Caco-2 (cell line): ENCODE measurements at places on chromosomes 3 and 15. TPM values are rescaled to one million over a fixed set of nuclear protein-coding genes. Genes with fewer than 3 reads are reported as not detected.
A peak's percentile ranks its signal among the peaks of the same experiment; 100 is the strongest.

GRCh38 chr3:61872077-61872706, 310.8 kb downstream of the PTPRG start:
- H3K4me3 ChIP-seq: no peak overlapping the region
- H3K4me1 ChIP-seq: peaks cover 3% of the 10 kb centered on the region
- DNase-seq: no peak
- H3K27ac ChIP-seq: peak overlapping the region; percentile 59

DNA sequence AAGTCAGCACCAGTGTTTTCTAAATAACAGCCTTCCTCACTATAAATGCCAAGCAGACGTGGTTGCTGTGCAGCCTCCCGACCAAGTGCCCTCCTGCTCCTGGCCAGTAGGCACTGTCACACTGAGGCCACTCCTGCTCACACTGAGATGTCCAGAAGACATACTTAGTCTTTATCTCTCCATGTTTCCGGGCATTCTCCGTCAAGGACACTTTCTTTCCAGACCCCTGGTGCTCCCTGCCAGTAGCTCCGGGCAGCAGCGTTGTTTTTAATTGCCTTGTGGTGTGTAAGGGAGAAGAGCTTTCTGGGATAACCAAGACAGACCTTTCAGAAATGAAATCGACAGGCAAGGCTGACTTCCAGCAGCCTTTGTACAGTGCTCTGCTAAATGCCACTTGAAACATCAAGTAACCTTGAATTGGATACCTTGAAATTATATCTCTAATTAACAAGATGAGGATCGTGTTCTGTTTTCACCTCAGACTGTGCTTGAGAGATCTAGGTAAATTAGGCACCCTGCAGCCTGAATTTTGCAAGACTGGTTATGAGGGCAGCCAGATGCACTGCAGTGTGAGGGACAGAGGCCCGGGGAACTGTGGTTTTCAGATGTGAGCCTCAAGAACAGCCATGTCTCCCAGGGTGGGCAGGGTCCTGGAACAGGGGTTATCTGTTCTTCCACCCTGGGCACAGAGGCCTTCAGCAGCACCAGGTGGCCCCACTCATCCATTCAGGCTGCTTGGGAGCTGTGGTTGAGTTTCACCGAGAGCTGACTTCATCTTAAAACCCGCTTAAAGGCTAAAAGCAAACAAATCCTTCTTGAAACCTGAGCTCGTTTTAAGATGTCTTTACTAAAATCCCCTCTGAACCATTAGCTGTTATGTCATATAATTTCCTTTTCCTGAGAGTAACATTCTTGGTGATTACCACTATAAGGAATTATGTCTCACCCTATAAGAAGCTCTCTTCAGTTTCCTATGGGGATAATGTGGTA, 105.5 kb upstream of the IL12A start:
- H3K4me3 ChIP-seq: no peak overlapping the region
- H3K27me3 ChIP-seq: no peaks in the 10 kb centered on the region
- no peaks in the 10 kb centered on the region for H3K36me3 ChIP-seq
- no peaks in the 10 kb centered on the region for H3K4me1 ChIP-seq
- H3K27ac ChIP-seq: no peak overlapping the region

DNA sequence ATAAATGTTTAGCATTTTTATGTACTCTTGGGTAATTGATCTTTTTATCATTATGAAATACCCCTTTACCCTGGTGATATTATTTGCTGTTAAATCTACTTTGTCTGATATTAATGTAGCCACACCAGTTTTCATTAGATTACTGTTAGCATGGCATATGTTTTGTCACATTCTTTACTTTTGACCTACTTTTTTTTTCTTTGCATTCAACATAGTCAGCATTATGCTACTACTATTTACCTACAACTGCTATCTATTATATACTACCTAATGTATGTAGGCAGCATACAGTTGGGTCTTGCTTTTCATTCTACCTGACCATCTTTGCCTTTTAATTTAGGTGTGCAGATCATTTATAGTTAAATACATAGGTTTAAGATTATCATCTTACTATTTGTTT, 1429.6 kb upstream of the ALCAM start:
- DNase-seq: no peak
- no peaks in the 10 kb centered on the region for H3K27me3 ChIP-seq
- no peaks in the 10 kb centered on the region for H3K4me1 ChIP-seq
- no peaks in the 10 kb centered on the region for H3K36me3 ChIP-seq

DNA sequence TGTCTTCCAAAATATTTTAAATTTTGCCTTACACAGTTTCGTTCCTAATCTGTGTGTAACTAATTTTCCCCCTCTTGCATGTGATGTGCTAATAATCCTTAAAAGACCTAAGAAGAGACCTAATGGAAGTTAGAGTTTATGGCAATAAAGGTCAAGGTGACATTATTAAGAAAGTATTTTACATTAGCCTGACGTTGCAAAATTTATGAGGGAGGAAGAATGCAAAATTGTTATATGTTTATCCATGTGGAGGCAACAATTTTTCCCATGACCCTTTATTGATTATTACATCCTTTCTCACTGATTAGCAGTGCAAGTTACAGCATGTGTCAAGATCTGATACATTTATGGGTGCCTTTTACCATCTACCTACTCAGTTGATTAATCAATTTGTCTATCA, 373.8 kb upstream of the ROBO1 start:
- no peak for DNase-seq
- H3K36me3 ChIP-seq: no peaks in the 10 kb centered on the region
- no peaks in the 10 kb centered on the region for H3K4me1 ChIP-seq
- no peak overlapping the region for H3K4me3 ChIP-seq
- no peak overlapping the region for H3K27ac ChIP-seq

DZIP1L gene
- 1.6 and 2.4 TPM in 2 replicates for total RNA-seq

- no peak for DNase-seq
- no peaks in the 10 kb centered on the region for H3K36me3 ChIP-seq
- no peak overlapping the region for H3K4me3 ChIP-seq
- H3K4me1 ChIP-seq: no peaks in the 10 kb centered on the region
- H3K27ac ChIP-seq: no peak overlapping the region
- no peaks in the 10 kb centered on the region for H3K27me3 ChIP-seq
Observed at GRCh38 chr15:63672775-63673174, 75.6 kb downstream of the FBXL22 start.

ZFAND6 gene
- total RNA-seq: 40.5 and 44.7 TPM in 2 replicates

MGA gene
- total RNA-seq: 59.6 and 60.0 TPM in 2 replicates

GRCh38 chr3:132210476-132211346, 106.5 kb upstream of the ACP3 start:
- DNase-seq: peak; percentile 37
- H3K27ac ChIP-seq: no peak overlapping the region
- H3K27me3 ChIP-seq: no peaks in the 10 kb centered on the region
- H3K4me1 ChIP-seq: no peaks in the 10 kb centered on the region
- no peak overlapping the region for H3K4me3 ChIP-seq

RTP3 gene
- not detected in 2 replicates for total RNA-seq

ZBTB20 gene
- total RNA-seq: 12.8 and 16.5 TPM in 2 replicates

WNT5A gene
- total RNA-seq: 8.8 and 8.9 TPM in 2 replicates

GRCh38 chr15:68651916-68652525, 73.2 kb downstream of the CORO2B start:
- no peak overlapping the region for H3K27ac ChIP-seq
- no peaks in the 10 kb centered on the region for H3K36me3 ChIP-seq
- DNase-seq: no peak

DNA sequence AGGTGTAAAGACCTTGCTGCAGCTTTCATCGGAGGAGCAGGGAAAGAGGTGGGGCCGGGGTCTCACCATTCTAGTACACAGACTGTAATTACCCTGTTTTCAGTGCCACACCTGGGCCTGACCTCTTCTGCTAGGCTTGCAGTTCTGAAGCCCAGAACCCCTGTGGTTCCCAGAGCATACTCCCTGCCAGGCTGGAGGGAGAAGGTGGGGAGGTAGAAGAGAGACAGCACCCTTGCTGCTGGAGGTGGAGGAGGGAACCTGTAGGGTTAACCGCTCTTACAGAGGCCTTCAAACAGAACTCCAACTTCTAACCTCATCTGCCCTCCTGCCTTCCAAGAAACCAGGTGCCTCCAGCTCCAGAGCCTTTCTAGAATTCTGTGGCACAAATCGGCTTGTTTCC, 27.0 kb downstream of the PCOLCE2 start:
- no peaks in the 10 kb centered on the region for H3K36me3 ChIP-seq
- no peak overlapping the region for H3K27ac ChIP-seq
- no peak for DNase-seq
- no peaks in the 10 kb centered on the region for H3K27me3 ChIP-seq
- H3K4me3 ChIP-seq: no peak overlapping the region
- H3K4me1 ChIP-seq: no peaks in the 10 kb centered on the region

DNA sequence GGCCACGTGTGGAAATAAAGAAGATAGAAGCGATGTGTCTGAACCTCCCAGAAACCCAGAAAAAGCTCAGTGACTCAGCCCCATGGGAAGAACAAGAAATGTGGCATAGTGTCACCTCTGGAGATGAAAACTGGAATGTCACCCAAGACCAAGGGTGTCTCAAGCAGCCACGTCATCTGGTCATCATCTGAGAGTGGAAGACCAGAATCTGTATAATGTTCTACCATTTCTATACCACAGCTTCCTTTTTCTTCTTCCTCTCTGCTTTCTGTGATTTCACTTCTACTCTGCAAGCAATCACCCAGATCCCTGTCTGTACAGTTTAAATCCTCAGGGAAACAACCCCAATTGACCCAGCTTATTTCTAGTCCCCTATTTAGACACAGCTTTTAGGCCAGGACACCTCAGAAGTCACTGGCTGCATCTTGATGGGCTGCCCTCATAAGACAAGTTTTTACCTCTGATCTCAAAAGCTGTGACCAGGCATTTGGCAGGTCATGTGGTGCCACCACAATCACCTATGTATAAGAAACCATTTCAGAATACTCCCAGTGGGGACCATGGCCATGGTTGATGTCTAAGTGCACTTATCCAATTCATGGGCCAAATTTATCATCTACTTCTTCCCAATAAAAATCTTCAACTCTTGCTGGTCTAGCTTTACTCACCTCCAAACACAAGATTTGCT, 278.5 kb upstream of the UMPS start:
- H3K27ac ChIP-seq: no peak overlapping the region
- no peaks in the 10 kb centered on the region for H3K4me1 ChIP-seq
- no peaks in the 10 kb centered on the region for H3K36me3 ChIP-seq
- H3K4me3 ChIP-seq: no peak overlapping the region

DNA sequence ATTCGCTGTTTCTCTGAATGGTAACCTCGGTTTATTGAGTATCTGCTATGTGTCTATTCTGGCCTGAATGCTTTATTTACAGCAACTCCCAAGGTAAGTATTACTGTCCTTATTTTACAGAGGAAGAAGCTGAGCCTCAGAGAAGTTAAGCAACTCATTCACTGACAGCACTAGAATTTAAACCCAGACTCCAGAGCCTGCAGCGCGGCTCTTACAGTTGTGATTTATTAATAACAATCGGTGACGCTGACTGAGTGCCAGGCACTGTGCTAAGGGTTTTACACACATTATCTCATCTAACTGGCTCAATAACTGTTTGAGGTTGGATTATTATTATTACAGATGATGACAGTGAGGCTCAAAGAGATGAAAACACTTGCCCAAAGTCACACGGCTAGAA, 19.6 kb downstream of the SRGAP3 start:
- H3K4me3 ChIP-seq: no peak overlapping the region
- H3K36me3 ChIP-seq: no peaks in the 10 kb centered on the region

- H3K27me3 ChIP-seq: no peaks in the 10 kb centered on the region
- no peaks in the 10 kb centered on the region for H3K4me1 ChIP-seq
- H3K36me3 ChIP-seq: no peaks in the 10 kb centered on the region
- no peak for DNase-seq
Observed at GRCh38 chr3:158091531-158091930, 14.7 kb downstream of the SHOX2 start.

- H3K36me3 ChIP-seq: no peaks in the 10 kb centered on the region
- H3K27me3 ChIP-seq: no peaks in the 10 kb centered on the region
- no peak overlapping the region for H3K4me3 ChIP-seq
- H3K4me1 ChIP-seq: peaks cover 27% of the 10 kb centered on the region
- no peak for DNase-seq
- no peak overlapping the region for H3K27ac ChIP-seq
Observed at GRCh38 chr15:66758844-66759243, 56.8 kb downstream of the SMAD6 start.

EXD1 gene
- not detected in 2 replicates for total RNA-seq

DNA sequence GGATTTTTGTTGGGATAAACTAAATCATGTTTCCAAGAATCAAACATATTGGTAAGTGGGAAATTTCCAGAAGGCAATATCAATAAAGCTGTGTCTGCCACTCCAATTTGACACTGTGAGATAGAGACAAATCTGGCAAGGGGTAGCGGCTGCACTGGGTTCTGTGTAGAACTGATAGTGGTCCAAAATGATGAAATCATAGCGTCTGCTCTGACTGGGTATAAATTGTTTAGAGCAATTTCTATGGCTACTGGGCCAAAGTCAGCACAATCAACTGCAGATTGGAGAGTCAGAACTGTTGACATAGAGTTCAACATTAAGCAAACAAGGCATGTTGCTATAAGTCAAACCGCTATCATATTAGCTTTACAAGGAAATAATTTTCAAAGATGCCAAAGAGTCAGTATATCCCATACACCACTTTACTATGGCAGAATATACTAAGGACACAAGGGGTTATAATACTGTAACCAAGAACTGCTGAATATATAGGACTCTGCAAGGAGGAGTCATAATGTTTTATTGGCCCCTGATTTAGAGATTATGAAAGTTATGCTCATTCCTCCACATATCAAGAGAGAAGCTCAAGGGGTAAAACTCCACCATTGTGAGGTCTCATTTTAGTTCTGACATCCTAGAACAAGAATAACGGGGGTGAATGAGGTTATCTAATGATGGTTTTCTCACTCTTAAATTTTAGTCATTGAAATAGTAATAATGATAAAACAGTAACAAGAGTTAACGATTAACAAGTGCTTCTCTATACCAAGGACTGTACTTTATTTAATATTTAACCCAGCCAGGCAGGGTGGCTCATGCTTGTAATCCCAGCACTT, 309.7 kb upstream of the GADL1 start:
- H3K36me3 ChIP-seq: no peaks in the 10 kb centered on the region
- no peak overlapping the region for H3K4me3 ChIP-seq
- H3K27me3 ChIP-seq: no peaks in the 10 kb centered on the region

SAMMSON gene
- not detected in 2 replicates for total RNA-seq

IL17RE gene
- total RNA-seq: 77.3 and 82.9 TPM in 2 replicates

DNA sequence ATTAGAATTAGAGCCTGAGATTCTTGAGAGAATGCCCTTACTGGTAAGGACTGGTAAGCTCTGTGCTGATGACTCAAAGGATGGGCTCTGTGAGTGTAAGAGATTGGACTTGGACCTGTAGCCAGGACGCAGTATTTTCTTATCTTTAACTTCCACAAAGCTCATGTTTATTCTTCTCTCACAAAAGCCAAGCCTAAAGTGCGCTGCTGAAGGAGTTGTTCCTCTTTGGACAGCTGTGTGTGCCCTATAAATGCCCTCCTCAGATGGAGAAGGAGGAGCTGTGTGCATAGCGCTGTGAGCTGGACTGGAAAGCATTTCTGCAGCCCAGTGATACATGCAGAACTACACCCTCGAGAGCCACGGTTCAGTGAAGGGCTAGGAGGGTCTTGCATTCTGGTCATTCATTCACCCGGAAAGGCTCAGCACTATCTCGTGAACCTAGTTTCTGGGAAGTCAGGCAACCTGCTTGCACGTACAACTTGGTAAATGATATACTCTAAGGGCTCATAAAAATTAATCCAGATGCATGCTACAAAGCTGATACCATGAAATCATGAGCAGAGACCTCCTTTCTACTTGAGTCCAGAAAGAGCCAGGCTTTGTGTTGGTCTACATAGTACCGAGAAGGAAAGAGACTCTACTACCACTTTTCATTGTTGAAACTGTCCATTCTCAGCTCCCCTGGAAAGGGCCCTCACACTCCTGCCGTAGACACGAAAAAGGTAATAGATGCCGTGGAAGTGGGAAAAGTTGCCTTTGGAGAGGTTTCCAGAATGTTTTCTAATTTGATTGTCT, 103.0 kb upstream of the TBL1XR1 start:
- peak; percentile 95 for DNase-seq
- peaks cover 30% of the 10 kb centered on the region for H3K4me1 ChIP-seq
- H3K27me3 ChIP-seq: no peaks in the 10 kb centered on the region
- no peaks in the 10 kb centered on the region for H3K36me3 ChIP-seq

SPCS1 gene
- 141 and 153 TPM in 2 replicates for total RNA-seq
